A673 (cell line): ENCODE measurements at places on chromosomes 3 and 15.

DNA sequence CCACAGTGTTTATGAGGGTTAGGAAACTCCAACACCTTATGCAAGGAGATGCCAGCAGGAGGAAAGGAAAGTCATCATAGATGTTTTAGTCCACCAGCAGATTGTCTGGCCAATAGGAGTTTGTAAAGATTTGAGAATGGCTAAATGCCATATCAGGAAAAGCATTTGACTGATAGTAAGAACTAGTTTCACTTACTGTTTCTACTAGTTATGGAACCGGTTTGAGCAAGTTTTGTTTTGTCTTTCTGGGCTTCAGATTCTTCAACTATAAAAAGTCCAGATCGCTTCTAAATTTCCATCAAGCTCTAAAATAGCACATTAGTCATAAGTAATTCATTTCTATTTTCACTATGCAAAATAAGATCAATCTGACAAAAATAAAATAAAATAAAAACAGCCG is 254.8 kb upstream of the TMCO5A start:
- no peak for DNase-seq

- DNase-seq, result peak; percentile 25
Observed at GRCh38 chr3:57078635-57079473, 18.4 kb downstream of the SPATA12 start.

DNA sequence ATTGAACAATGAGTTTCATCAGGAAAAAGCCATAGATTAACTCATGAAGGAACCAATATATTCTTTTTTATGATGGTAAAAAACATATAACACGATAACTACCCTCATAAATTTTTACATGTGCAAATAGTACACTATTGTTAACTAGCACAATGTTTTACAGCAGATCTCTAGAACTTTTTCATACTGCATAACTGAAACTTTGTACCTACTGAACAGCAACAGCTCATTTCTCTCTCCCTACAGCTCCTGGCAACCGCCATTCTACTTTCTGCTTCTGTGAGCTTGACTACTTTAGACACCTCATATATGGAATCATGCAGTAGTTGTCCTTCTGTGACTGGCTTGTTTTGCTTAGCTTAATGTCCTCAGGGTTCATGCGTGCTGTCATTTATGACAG is 235.4 kb downstream of the NFKBIZ start:
- DNase-seq, result no peak

DNA sequence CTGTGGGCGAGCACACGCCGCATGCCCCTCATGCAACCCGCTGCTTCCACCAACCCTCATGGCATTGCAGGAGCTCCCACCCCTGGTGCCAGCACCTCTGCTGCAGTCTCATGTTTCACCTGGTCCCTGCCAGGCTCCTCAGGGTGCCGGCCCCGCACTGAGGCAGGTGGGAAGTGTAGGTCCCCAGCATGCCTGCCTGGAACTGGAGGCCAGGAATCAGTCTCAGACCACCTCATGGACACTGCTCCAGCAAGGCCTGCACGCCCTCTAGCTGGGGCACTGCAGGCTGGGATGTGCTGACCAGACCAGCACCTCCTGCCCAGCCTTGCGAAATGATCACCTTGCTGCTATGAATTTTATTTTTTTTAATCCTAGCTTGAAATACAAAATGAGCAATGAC is 39.1 kb downstream of the OCA2 start:
- DNase-seq, result no peak

DNA sequence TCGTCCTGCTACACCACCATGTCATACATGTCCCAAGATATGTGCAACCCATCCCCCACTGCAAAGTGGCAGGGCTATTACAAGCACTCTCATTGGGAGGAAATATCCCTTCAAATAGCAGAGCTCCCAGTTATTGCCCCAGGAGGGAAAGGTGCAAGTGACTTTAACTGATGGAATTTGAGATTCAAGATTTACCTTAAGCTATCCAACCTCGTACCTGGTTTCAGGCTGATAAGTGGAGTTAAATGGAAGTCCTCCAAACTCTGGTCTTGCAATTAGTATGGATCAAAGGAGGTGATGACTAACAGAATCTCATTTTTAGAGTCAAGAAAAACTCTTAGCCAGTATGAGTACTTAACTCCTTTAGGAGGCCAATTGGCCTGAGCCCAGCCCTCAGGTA is 2.1 kb downstream of the SLCO2A1 start:
- DNase-seq, result no peak

- DNase-seq, result peak; percentile 40
Observed at GRCh38 chr3:79247725-79248043, 520.1 kb downstream of the ROBO1 start.
